ENCODE measurements at places on chromosomes 6 and 20. TPM values are rescaled to one million over a fixed set of nuclear protein-coding genes. Genes with fewer than 3 reads are reported as not detected.

- no peak for DNase-seq
Measured at GRCh38 chr6:35425284-35425683, 26.9 kb upstream of the FANCE start.

The MRAP2 gene
- total RNA-seq, result 0.92 TPM

DNA sequence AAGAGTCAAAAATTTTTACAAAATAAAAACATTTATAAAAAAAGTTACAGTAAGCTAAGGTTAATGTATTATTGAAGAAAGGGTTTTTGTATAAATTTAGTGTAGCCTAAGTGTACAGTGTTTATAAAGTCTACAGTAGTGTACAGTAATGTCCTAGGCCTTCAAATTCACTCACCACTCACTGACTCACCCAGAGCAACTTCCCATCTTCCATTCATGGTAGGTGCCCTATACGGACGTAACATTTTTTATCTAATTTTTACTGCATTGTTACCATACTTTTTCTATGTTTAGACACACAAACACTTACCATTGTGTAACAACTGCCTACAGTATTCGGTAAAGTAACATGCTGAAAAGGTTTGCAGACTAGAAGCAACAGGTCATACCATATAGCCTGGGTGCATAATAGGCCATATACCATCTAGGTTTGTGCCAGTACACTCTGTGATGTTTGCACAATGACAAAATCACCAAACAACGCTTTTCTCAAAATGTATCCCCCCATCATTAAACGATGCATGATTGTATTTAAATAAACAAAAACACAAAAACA is 6.0 kb downstream of the MTFR2 start:
- no peak for DNase-seq

DNA sequence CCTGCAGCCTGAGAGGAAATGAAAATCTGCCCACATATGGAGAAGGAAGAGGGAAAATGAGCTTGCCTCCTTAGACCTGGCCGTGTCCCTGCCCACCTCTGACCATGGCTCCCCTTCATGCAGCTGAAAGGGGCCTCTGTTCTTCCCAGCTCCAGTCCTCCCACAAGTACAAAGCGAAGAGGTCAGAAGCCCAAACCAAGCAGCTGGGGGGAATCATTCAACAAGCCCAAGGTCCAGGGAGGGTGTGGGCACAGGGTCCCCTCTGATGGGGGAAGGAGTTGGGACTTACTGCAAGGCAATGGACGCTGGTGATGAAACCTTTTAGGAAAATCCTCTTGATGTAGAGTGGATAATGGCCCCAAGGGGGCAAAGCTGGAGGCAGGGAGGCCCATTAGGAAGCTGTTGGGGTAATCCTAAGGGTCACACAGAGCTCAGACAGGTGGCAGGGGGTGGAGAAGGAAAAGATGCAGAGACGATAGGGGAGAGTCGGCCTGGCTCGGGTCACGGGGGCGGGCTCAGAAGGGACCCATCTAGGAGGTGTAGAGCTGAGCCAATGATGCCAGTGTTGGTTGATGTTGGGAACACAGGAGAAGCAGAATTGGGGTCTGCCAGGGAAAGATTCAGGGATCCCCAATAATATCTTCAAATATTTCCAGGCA is 16.1 kb upstream of the GRM4 start:
- DNase-seq, result no peak

GRCh38 chr6:16740097-16740496 is 21.2 kb downstream of the ATXN1 start:
- DNase-seq, result no peak

DNA sequence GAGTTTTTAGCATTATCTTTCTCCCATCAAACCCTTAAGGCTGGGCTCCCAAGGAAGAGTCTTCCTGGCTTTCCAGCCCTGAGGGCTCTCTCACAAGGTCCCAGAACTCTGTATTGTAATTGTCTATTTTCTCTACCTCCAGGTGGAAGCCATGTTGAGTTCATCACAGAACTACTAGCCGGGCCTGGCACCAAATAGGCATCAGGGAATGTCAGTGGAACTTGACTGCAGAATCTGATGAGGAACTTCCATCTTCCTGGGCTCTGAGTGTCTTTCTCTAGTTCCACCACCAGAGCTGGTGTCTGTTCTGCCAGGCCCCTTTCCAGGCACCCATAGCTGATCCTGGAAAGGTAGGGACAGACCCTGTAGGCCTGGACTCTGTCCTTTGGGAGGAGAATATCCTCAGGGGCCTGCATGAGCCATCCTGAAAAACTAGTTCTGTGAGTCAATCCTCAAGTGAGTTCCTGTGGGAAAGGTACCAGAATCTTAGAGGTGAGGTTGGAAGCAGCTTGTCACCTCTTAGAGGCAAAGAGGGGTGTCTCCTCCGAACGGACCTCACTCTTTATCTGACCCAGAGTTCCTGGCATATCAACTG is 11.1 kb upstream of the TOP1 start:
- DNase-seq, result no peak

The RNF217 gene
- 13.6 TPM for total RNA-seq

The SNRPB gene
- total RNA-seq, result 924 TPM

- no peak for DNase-seq
Measured at GRCh38 chr6:24831771-24832716, 33.3 kb upstream of the ARMH2 start.

The HLA-DPA1 gene
- total RNA-seq, result 13.8 TPM

The GGT7 gene
- total RNA-seq, result 1.5 TPM

DNA sequence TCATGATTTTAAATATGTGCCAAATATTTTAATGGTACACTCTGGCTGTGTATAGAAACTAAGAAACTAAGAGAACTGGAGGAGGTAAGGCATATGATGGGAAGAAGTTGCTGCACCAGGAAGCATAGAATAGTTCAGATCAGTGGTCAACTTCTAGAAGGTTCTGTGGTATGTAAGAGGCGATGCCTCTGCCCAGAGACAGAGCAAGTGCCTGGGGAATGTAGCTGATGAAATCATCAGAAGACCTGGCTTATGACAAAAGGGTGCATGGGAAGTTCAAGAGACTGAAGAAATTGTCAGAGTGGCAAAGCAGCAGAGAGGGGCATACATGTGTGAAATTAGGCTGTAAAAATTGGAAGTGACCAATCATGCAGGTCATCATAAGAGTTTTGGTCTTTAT is 580.8 kb downstream of the BMP2 start:
- DNase-seq, result no peak

The FRS3 gene
- 0.74 TPM for total RNA-seq

- DNase-seq, result peak; percentile 82
Measured at GRCh38 chr20:53869466-53870258, 200.7 kb downstream of the BCAS1 start.

The RCAN2 gene
- 2.0 TPM for total RNA-seq

The NMBR gene
- not detected for total RNA-seq

The MAP3K7 gene
- 16.8 TPM for total RNA-seq

The CRISP2 gene
- 0.23 TPM for total RNA-seq

GRCh38 chr6:169626169-169626568 is 75.7 kb downstream of the WDR27 start:
- no peak for DNase-seq

GRCh38 chr20:33401921-33402369 is 626 bp upstream of the CDK5RAP1 start:
- peak; percentile 25 for DNase-seq

The SLPI gene
- not detected for total RNA-seq

GRCh38 chr20:64005394-64005793 is 24.5 kb downstream of the PRPF6 start:
- no peak for DNase-seq

The KCNQ2 gene
- 0.17 TPM for total RNA-seq

DNA sequence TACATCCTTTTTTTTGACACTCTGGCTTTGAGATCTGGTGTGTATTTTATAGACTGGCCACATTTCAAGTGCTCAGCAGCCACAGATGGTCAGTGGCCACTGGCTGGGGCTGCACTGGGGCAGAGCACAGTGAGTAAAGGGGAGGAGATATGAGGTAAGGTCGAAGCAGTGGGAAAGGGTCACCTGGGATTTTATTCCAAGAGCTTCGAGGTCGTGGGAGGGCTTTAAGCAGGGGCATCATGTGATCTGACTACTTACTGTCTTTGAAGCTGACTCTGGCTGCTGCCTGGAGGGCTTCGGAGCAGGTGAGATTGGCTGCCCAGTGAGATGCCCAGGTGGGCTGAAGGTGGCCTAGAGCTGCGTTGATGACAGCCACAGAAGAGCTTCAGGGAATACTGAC is 6.7 kb downstream of the C20orf203 start:
- DNase-seq, result no peak

DNA sequence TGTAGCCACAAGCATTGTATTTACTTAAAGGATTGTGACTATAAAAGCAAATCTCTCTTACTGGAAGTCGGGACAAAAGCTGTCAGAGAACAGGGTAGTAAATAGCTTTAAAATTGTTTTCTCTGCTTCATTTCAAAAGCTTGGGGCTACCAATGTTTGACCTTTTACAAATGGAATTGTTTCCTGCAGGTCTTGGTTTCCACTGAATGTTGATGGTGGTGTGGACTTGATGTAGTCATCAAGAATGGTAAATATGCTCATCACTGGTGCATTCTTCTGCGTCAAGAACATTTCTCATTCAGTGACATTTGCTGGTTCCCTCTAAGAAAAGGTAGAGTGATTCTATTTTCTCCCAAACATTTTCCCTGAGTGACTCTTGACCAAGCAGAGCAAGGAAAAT is 435.4 kb upstream of the KHDRBS2 start:
- no peak for DNase-seq

- peak; percentile 81 for DNase-seq
Measured at GRCh38 chr6:21754891-21755290, 161.3 kb downstream of the SOX4 start.

- no peak for DNase-seq
Measured at GRCh38 chr6:146335336-146335735, 208.3 kb upstream of the RAB32 start.

The PSORS1C2 gene
- not detected for total RNA-seq

The BTN1A1 gene
- not detected for total RNA-seq

The PBX2 gene
- 45.4 TPM for total RNA-seq

DNA sequence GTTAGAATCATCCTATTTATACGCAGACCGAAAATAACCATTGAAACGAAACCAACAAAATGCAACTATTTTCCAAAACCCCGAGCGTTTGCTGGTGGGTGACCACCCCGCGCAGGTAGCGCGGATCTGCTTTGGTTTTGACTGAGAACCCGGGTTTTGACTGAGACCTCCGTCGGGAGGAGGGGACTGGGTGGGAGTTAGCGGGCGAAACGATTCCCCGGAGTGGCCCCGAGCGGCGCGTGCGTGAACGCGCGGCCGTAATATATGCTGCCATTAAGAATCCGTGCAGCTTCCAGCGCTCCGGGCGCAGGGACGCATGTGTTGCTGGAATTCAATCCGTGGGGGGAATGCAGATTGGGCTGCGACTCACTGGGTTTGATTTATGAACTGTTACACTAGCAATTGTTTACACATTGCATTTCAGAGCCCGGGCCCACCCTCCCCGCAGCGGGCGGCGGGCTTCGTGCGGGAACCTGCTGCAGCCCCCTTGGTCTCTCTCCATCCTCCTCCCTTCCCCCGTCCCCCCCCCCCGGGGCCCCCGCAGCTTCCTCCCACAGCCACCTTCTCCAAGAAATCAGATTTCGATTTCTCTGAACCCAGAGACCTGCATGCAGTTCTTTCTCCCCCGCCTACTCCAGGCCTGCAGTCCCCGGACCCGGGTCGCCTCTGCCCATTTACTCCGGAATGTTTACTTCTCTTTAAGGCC is 9.9 kb downstream of the NRN1 start:
- peak; percentile 77 for DNase-seq

DNA sequence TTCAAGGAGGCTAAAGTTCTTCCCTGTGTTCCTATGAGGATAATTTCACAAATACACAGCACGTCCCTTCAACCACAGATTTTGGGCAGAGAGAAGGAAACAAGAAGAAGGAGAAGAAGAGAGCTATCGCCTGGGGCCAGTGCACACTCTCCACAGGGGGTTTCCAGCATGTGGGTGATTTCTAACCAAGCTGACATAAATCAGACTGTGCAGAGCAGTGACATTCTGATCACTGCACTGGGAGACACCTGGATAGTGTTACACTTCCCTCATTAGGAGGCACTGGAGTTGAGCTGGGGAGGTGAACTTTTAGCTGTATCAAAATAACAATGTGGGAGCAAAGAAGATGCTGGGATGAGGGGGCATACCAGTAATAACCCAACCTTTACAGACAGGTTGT is 71.8 kb upstream of the CENPW start:
- peak; percentile 32 for DNase-seq

- no peak for DNase-seq
Measured at GRCh38 chr6:46994933-46995332, 47.2 kb downstream of the ADGRF1 start.

Measured in Daoy (cell line).